ENCODE measurements at places on chromosomes 5 and 9.

DNA sequence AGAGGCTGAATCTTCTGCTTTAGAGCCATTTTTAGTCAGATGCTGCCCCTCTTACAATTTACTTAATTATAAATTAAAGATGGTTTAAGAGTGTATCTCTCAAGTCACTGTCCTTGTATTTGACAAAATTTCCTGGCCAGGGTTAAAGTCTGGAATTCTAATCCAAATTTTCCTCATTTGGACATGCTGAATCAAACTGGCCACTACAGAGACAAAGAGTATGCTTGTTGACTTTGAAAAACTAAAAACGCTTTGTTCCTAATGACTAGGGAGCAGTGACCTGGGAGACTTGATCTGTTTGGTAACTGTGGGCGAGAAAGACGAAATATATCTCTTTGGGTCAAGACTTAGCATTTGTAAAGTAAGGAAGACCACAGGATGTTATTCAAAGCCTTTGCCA lies 303.2 kb downstream of the ZSWIM6 start:
- DNase-seq: no peak

- DNase-seq: no peak
Measured at GRCh38 chr5:31664566-31664965, 25.6 kb downstream of the PDZD2 start.

DNA sequence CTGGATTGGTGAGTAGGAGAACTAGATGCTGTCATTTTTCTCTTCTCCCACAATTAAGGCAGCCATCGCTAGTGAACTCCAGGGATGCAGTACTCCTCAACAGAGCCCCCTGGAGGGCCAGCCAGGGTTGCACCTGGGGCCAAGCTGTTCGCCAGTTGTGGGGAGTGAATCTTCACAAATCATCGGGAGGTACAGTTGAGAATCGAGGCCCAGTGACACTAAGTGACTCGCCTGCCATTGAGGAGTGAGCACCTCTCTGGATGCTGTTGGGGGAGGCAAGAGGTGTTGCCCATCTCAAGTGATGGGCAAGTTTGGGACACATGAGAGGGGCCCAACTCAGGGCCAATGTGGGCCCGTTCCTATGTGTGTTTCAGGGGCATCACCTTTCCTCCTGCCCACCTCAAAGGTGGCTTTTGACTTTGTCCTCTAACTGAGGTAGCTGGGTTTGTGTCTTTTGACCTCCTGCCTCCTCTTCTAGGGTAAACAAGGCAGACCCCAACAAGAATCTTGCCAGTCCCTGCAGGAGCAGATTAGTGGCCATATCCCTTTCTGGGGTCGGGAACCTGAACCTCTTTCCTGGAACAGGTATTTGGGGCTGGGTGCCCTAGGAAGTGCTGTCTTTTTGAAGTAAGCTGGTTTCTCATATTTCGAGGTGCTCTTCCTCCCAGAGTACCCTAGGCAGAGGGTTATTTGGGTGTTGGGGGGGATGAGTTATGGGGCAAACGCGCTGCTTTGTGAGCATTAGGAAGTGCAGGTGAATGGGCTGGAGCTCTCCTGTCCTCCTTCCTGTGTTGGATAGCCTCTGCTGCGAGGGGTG lies 181.2 kb downstream of the MACROH2A1 start:
- DNase-seq: no peak

DNA sequence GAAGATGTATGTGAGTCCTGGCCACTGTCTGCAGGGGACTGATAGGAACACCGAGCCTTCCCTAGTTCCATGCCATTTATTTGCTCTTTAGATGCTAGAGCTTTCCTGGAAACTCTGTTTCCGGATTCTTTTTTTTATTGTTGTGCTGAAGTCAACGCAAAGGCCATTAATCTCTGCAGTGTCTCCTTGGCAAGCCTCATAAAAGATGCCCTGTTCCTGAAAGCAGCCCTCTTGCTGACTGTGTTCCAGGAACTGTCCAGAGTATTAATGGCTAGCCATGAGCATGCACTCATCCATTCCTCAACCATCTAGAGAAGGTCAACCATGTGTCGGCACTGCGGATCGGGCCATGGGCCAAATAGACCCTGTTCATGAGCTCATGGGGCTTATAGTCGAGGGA lies 42.9 kb upstream of the SMAD5 start:
- no peak for DNase-seq

- no peak for DNase-seq
Measured at GRCh38 chr5:80761966-80762365, 107.2 kb upstream of the DHFR start.

GRCh38 chr5:146909255-146910068 lies 30.9 kb upstream of the PPP2R2B start:
- DNase-seq: no peak

DNA sequence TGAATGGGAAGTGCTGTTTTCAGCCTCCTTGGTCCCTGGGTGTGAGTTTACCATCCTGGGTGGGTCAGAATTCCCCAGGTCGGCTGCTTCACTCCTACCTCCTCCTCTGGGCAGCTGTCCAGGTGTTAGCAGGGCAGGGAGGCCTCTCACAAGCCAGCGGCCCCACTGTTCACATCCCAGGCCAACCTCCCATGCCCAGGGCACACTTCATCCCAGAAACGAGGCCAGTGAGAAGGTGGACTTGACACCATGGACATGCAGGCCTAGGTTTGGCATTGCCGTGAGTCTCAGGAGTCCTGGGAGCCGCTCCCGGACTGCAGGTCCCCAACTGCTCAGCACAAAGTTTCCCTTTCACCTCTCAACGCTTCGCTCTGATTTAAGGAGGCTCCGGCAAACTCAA lies 229.6 kb upstream of the IRX2 start:
- DNase-seq: no peak

DNA sequence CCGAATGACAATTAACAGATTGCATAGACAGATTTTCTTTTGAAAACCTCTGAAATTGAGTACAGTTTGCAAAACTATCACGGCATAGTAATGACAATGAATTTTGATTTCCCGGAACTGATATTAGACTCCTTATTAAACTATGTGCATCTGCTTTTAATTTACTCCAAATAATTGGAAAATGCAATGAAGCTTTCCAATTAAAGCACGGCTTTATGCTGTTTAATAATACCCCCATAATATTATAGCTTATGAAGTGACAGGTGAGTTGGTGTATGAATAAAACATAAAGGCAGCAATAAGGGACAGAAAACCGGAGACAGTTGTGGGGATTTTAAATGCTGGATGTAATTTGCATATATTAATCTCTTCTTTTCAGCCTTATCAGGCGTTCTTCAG lies 110.6 kb downstream of the MVB12B start:
- DNase-seq: no peak

- no peak for DNase-seq
Measured at GRCh38 chr5:23035555-23036090, 182.5 kb upstream of the CDH12 start.

GRCh38 chr9:28648723-28649122 lies 1075.4 kb upstream of the C9orf72 start:
- DNase-seq: no peak

GRCh38 chr5:77906806-77907205 lies 130.7 kb upstream of the TBCA start:
- no peak for DNase-seq

DNA sequence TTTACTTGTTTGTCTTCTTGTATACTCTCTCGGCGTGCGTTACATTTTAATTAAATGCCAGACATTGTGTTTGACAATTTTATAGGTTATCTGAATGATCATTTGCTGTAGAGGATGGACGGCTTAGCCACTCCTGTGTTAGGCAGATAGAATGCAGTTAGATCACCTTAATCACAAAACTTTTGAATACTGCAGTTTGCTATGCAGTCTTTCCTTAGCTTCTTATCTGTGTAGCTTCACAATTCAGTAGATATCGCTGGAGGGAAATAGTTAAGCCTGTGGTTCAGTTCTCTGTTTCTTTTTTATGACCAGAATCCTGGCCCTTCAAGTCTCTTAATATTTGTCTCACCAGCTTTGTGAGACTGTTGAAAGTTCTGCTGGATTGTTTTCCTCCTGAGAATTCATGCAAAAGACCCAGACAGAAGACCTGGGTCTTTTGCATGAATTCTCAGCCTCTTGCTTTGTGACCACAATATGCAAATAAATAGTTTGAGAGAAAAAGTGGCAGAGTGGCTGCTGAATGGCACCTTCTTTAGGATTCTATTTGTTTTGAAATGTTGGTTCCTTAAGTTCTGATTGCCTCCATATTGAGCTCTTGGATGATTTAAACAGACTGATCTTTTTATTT lies 40.2 kb downstream of the RASA1 start:
- DNase-seq: no peak

GRCh38 chr9:69295872-69296552 lies 29.0 kb upstream of the ENTREP1 start:
- no peak for DNase-seq

- no peak for DNase-seq
Measured at GRCh38 chr9:6764950-6765349, 7.2 kb downstream of the KDM4C start.

DNA sequence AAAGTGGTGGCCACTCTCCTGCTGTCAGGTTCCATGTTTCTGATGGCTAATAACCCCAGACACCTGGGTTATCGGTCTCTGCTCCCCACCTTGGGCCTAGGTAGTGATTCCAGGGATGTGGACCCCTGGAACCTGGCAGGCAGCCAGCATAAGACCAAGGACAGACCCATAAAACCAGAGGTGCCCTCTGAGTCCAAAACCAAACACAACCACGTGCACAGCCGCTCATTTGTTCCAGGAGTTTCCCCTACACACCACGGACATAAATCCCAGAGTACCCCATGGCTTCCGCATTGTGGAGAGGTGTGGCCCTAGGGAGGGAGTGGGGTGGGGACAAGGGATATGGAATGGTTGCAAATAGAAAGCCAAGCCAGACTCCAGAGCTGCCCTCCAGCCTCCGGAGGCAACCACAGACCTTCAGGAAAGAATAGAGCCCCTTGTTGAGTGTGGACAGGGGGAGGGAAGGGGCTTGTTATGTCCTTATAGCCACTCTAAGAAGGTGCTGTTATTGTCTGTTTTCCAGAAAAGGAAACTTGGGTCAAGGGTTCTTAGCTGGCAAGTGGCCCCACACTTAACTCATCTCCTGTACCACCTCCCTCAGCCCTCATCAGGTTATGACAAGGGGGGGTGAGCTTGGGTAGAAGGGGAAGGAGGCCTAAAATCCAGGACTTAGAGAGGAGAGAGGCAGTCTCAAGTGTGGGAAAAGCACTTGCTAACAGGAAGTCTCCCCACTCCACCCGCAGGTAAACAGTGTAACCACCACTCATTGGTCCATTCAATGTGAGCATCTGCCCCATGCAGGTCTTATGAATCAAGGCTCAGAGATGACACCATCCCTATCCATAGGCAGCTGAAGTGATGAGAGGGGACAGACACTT lies 23.6 kb upstream of the CYSTM1 start:
- DNase-seq: no peak

GRCh38 chr9:126297661-126298060 lies 29.0 kb upstream of the MVB12B start:
- no peak for DNase-seq

DNA sequence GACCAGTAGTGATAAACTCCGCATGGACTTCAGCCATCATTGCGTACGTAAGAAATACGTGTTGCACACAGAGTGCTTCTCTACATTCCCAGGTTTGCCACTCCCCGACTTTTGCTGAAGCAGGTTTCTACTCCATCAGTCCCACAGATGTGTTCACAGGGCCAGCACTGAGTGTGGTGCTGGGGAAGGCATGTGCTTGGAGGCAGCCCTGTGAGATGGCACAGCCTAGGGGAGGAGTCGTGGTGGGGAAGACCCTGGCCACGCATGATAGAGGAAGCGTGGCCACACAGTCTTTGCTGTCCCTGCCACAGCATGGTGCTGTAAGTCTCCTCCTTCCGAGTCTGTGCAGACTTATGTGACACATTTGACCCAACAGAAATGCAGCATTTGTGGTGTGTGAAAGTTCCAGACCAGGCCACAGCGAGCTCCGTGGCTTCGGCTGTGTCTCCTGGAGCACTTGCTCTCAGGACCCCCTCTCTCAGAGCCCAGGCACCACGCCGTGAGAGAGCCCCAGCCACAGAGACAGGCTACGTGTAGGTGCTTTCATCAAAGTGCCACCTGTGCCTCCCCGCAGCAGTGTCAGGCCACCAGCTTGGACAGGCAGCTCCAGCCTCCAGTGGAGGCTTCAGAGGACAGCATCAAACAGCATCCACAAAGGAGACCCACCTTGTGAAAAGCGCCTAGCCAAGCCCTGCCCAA lies 197.8 kb downstream of the AUH start:
- DNase-seq: no peak

GRCh38 chr9:88745276-88746001 lies 210.5 kb downstream of the NXNL2 start:
- no peak for DNase-seq

- DNase-seq: no peak
Measured at GRCh38 chr9:135394699-135395645, 84.6 kb upstream of the PPP1R26 start.

DNA sequence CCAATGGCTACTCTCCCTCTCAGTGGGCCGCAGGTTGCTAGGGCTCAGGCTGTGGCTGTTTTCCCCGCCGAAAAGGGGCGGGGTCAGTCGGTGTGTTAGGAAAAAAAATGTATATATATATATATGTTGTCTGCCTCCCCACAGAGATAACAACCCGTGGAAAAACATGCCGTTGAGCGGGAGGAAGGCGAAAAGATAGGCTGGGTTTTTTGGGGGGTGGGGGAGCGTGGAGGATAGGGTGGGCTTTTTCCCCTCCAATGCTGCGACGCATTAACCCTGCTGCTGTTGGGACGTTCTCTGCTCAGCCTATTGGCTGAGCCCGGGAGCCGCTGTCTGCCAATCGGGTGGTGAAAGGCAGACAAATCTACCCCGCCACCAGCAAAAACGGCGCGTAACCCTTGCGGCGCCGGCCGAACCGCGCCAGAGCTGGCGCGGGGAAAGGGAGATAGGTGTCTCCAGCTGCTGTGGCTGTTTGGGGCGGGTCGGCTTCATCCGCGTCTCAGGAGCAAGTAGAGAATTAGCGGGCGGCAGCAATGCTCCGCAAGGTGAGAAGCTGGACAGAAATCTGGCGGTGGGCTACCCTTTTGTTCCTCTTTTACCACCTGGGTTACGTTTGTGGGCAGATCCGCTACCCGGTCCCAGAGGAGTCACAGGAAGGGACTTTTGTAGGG lies at the start of gene PCDHGC4:
Gene PCDHGC4 (plus strand): TSS at position 390 of the 671 bp plus-strand sequence. CDS start 144 bp downstream, at position 534.
- DNase-seq: no peak

DNA sequence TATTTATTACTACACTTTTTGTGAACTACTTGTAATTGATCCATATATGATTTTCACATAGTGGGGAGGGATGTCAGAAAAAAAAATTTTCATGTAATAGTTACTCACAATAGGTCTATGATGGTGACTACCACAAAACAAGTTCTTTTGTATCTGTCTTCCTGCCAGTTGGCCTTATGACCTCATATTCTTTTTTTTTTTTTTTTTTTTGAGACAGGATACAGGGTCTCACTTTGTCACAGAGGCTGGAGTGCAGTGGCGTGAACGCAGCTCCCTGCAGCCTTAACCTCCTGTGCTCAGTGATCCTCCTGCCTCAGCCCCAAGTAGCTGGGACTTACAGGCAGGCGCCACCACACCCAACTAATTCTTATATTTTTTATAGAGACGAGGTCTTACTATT lies 10.9 kb downstream of the SEC24A start:
- DNase-seq: no peak

- no peak for DNase-seq
Measured at GRCh38 chr9:87564111-87564510, 66.4 kb downstream of the DAPK1 start.

DNA sequence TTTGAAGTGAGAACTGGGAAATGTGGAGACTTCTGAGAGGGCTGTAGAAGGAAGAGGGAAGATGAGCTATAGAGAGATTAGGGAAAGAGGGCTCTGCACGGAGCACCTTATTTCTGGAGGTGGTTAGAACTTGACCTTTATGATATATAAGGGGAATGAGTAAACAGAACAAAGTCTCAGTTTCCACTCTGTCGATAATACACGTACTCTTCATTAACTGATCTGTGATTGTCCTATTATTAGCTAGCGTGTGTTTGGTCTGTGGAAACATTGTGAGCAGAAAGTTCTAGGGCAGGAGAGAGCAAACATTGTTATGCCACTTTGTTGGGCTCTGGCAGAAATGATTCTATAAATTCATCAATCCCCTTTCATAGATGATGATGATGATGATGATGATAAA lies 118.5 kb downstream of the UGCG start:
- DNase-seq: no peak

Data from cortex of kidney (tissue), 1 donor.